ENCODE measurements at places on chromosomes 2 and 18. TPM values are rescaled to one million over a fixed set of nuclear protein-coding genes. Genes with fewer than 3 reads are reported as not detected.

The MGAT4A gene
- total RNA-seq, result 3.3 TPM

The CNRIP1 gene
- 0.70 TPM for total RNA-seq

The RNF138 gene
- total RNA-seq, result 80.9 TPM

The LOXHD1 gene
- total RNA-seq, result 0.11 TPM

The CDH19 gene
- not detected for total RNA-seq

The WNT6 gene
- total RNA-seq, result not detected

The DAPL1 gene
- not detected for total RNA-seq

The ARHGAP15 gene
- not detected for total RNA-seq

The CRYGD gene
- total RNA-seq, result not detected

The POMC gene
- total RNA-seq, result 1.6 TPM

The MTCL1 gene
- 45.1 TPM for total RNA-seq

The PLCL1 gene
- total RNA-seq, result not detected

The TUBA3D gene
- 0.18 TPM for total RNA-seq

The SOWAHC gene
- total RNA-seq, result 20.1 TPM

The CD302 gene
- total RNA-seq, result 0.68 TPM

The SIX2 gene
- total RNA-seq, result not detected

The ONECUT2 gene
- total RNA-seq, result 0.48 TPM

The NETO1 gene
- 5.9 TPM for total RNA-seq

The MARCHF4 gene
- total RNA-seq, result 0.26 TPM

The UXS1 gene
- 46.3 TPM for total RNA-seq

DNA sequence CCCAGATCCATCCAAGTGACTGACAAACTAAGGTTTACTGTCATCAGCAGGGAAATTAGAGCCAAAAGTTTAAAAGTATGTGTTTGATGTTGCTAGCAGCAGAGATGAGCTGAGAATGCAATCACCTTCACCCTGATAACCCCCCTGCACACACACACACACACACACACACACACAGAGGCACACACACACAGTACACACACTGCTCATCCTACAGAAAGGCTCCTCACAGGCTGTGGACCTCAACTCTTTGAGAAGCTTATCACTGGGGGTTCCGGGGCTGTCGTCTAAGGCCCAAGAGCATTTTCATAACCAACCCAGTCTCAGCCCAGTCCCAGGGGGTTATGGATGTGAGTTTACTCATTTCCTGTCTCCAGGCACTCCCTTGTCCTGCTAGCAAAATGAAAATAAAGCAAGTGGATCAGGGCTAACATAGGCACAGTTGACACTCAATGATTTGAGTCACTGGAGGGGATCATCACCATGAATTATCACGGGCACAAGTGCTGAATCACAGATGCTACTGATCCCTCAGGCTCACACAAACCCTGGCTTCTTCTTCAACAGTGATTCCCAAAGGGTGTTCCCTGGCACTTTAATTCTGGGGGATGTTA, 76.6 kb downstream of the ALK start:
- no peak for DNase-seq

- no peak for DNase-seq
These were observed 477.6 kb downstream of the FBXO15 start for GRCh38 chr18:73670039-73670438.

DNA sequence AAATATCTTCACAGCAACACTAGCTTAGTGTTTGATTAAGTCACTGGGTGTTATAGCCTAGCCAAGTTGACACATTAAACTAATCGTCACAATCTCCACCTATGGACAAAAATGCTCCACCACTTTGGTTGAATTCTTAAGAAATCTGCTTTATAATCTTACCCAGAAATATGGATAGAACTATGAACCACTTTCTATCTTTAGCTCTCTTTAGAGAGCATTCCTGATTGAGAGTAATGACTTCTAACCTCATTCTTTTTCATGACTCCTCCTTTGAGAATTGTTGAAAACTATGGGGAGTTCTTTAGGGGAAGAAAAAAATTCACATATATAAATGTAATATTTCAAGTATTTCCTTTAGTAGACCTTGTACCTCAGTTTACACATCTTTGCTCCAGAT, 1282.2 kb upstream of the ZEB2 start:
- DNase-seq, result no peak

- DNase-seq, result no peak
These were observed 5.6 kb upstream of the WDFY1 start for GRCh38 chr2:223950448-223951347.

DNA sequence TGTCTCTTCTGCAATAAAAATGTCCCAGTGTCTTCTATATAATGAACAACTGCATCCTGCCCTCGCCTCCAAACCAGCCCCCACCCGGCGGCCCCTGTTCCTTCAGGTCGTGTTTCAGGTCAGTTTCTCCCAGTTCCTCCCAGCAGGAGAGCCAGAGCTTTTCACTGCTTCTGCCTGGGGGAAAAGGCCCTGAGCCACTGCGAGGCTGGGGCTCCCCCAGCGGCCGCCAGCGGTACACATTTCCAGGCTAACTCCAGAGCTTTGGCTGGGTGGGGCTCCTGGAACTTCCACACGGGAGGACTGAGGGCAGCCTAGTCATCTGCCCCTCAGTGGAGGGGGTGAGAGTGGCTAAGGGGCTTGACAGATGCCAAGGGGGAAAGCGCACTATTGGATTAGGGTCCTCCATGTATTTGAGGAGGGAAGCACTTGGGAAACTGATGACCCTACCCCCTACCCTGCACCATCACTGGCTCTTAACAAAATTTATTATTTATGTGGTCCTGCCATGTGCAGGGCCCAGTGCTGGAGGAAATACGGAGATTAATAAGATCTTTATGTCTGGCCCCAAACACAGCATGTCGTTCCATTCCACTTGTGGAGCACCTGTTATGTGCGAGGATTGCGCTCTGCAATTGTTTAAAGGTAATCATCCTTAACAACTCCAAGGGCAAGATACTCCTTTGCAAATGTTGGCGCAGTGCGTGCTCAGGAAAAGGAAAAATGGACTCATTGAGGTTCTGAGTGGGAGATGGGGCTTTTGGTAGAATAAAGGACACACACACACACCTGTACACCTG, 17.3 kb upstream of the CYS1 start:
- DNase-seq, result peak; percentile 85

DNA sequence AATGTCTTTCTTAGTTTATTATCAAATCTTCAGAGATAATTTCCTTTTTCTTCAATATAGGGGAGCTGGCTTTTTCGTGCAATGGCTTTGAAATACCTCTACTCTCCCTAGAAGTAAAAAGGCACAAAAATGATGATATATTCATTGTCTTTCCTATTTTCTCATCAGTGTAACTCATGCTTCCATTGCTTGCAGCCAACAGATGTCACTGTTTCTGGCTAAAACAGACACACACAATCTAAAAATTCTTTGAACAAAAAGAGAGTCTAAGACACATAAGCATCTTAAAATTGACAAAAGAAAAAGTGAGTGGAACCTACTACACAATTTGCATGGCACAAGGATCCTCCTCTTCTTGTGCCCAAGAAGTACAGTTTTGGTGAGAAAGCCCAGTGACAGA, 448.7 kb upstream of the VRK2 start:
- no peak for DNase-seq

- DNase-seq, result no peak
These were observed 9.3 kb downstream of the PSTPIP2 start for GRCh38 chr18:46062781-46063180.

- no peak for DNase-seq
These were observed 167.7 kb downstream of the ANAPC1 start for GRCh38 chr2:111715987-111716904.

GRCh38 chr2:226756131-226756530, 43.5 kb downstream of the IRS1 start:
- DNase-seq, result no peak

DNA sequence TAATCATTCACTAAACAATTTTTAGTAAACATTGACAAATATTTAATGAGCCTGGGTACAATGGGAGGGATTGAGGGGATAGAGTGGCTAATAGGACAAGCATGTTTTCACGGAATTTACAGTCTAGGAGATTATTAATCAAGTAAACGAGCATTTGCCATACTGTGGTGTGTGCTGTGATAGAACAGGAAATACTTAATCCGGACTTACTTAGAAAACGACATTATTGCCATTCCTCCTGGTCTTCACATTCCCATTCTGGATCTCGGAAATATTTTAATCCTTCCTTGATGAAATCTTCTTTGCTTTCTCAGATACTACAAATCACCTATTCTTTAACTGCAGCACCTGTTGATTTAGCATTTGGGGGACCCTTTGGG, 905 bp downstream of the TTLL4 start:
- no peak for DNase-seq

GRCh38 chr2:206086716-206087350, 859 bp upstream of the INO80D start:
- no peak for DNase-seq

GRCh38 chr2:202375033-202375608, 1.0 kb upstream of the BMPR2 start:
- DNase-seq, result peak; percentile 64

- DNase-seq, result no peak
These were observed 758.4 kb upstream of the GCFC2 start for GRCh38 chr2:76469066-76469465.

- no peak for DNase-seq
These were observed 76.3 kb downstream of the R3HDM1 start for GRCh38 chr2:135607561-135607960.

DNA sequence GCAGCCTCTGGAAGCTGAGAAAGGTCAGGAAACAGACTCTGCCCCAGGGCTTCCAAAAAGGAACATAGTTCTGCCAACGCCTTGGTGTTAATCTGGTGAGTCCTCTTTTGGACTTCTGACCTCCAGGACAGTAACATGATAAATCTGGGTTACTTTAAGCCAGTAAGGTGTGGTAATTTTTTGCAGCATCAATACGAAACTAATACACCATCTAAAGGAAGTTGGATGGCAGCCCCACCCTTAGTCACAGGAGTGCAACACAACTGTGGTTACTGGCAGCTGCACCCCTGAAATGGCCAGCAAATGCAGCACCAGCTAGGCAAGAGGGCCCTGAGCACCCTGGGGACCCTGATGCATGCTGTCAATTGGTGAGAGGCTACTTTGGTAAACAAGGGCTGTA, 25.8 kb downstream of the CREG2 start:
- DNase-seq, result no peak

GRCh38 chr2:66507673-66508201, 72.8 kb downstream of the MEIS1 start:
- peak; percentile 78 for DNase-seq

DNA sequence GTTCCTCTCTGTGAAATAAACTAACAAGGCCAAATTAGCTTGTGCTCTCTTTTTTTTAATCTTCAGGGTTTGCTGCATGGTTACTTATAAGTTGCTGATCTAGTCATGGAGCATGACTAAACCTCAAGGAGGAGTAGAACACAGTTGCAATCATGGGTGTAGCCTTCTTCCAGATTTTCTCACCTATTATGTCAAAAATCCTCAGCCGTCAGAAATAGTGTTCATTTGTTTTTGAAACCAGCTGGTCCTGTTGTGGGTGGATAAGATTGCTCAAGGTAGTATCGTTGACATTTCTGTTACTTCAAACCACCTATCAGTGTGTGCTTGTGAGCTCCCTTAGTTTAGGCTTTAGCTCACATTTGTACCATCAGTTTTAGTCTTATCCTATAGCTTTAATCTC, 11.2 kb downstream of the RELCH start:
- DNase-seq, result no peak

DNA sequence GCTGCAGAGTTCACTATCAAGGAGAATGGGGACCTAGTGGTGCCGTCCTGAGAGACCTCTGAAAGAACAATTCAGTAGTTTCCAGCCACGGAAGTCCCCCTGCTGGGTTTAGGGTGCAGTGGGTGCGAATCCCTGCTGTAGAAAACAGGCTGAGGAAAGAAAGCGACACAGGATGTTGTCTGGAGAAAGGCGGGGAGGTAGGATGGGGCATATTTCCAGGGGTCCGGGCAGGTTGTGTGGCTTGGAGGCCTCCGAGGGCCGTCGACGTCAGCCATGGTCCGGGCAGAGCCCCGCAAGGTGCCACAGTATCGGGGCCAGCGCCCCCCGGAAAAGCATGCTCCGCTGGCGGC, 807 bp upstream of the CREB1 start:
- DNase-seq, result peak; percentile 56

DNA sequence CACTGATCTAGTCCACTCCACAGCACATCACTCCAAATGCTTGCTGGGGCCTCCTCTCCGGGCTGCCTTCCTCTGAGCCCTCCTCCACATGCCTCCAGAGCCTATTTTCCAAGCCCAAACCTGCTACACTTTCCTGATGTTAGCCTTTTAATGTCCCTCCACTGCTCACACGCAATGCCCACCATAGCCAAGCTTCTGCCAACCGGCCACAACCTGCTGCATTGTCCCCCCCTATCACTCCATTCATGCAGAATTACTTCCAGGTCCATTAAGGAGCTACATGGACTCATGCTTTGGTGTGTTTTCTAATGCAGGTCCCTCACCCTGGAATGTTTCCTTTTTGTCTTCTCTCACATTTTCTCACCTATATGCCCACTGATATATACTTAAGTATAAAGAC, 129.3 kb downstream of the MARCHF4 start:
- no peak for DNase-seq

- no peak for DNase-seq
These were observed 97.7 kb upstream of the SMAD7 start for GRCh38 chr18:49048396-49049020.

GRCh38 chr18:39711701-39712100, 2146.1 kb upstream of the CELF4 start:
- no peak for DNase-seq

DNA sequence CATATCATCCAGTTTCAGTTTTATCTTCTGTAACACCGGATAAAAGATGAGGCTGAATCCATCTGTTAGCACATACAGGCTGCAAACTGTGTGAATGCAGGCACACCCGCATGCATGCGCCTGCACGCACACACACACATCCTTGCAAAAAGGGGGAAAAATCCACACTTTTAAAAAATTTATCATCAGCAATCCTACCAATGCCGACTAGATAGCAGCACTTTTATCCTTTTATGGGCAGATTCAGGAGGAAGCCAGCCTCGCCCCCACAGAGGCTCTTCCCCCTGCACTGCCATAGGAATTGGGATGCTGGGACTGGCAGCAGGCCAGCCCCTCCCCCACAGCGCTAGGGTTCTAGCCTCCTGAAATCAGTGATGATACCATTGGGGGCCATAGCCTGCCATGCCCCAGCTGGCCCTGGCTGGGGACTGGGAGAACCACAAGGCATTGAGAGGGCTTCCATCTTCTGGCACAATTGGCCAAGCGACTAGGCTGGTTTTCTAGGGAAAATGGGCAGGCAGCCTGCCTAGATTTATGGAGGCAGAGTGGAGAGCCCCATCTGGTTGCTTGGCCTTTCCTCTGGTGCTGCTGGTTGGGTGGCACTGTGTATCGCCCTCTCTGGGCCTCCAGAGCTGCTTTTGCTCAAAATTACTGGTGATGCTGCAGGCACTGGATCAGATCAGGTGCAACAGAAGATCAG, 25.5 kb downstream of the CYRIA start:
- no peak for DNase-seq
